ENCODE measurements at places on chromosomes 12 and 14. TPM values are rescaled to one million over a fixed set of nuclear protein-coding genes. Genes with fewer than 3 reads are reported as not detected.
A peak's percentile ranks its signal among the peaks of the same experiment; 100 is the strongest.

GRCh38 chr12:47941475-47941780 lies 22.0 kb upstream of the TMEM106C start:
- H3K36me3 ChIP-seq: no peaks in the 10 kb centered on the region
- peak overlapping the region; percentile 40 for H3K27ac ChIP-seq
- no peak overlapping the region for H3K4me3 ChIP-seq

The KRT78 gene
- total RNA-seq: not detected

GRCh38 chr12:127192391-127192790 lies 1074.6 kb upstream of the TMEM132C start:
- no peak overlapping the region for H3K27ac ChIP-seq
- H3K4me1 ChIP-seq: no peaks in the 10 kb centered on the region
- no peaks in the 10 kb centered on the region for H3K36me3 ChIP-seq
- no peak overlapping the region for H3K4me3 ChIP-seq

DNA sequence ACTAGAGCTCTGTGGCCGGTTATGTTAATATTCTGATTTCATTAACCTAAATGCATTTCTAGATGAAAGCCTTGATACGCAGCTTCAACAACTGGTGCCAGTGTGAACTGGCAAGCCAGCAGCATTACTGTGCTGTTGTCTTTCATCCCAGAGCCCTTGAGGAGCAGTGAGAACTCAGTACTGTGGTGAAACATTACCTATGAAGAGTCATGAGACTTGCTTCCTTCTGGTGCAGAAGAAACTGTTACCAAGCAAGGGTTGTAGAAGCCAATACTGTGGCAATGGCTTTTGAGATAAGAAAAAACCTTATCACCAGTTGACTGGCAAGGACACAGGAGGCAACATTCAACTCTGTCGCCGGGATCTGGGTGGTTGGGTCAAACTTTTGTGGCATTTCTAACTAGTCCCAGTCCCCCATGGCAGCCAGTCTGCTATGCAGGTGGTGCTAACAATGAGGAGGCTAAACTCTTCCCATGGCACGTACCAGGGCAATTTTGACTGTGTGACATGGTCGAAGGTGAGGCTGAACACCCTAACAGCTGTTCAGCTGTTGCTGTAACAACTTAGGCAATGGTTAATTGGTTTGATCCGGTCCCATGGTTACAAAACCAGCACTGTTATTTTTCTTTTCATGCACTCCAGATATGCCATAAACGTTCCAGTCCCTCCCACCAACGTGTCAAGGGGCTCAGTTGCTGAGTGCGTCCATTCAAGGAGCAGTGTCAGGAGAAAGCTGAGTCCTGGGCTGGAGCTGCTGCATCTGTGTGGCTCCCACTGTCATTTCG lies 12.6 kb upstream of the LGALS3 start:
- H3K36me3 ChIP-seq: no peaks in the 10 kb centered on the region
- H3K4me1 ChIP-seq: peaks cover 64% of the 10 kb centered on the region
- peak overlapping the region; percentile 19 for H3K27ac ChIP-seq
- no peaks in the 10 kb centered on the region for H3K27me3 ChIP-seq
- no peak for DNase-seq

The SIVA1 gene
- total RNA-seq: 99.3 TPM

The SOCS2 gene
- total RNA-seq: 95.4 TPM

- H3K4me3 ChIP-seq: no peak overlapping the region
- H3K27ac ChIP-seq: no peak overlapping the region
Observed at GRCh38 chr12:119528241-119528640, 65.3 kb upstream of the TMEM233 start.

DNA sequence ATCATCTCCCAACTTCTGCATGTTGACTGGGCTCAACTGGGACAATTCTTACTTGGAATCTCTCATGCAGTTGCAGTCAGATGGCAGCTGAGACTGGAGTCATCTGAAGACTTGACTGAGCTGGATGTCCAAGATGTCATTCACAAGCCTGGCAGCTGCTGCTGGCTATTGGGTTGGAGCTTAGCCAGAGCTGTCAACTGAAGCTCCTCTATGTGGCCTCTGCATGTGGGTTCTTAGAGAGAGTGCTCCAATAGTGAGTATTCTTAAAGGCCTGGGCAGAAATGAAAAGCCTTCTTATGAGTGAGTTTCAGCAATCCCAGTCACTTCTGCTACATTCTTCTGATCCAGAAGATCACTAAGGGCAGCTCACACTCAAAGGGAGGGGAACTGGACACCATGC lies 440.9 kb downstream of the LRIG3 start:
- H3K4me1 ChIP-seq: no peaks in the 10 kb centered on the region
- H3K36me3 ChIP-seq: no peaks in the 10 kb centered on the region
- no peak overlapping the region for H3K27ac ChIP-seq
- H3K27me3 ChIP-seq: no peaks in the 10 kb centered on the region
- H3K4me3 ChIP-seq: no peak overlapping the region
- no peak for DNase-seq

GRCh38 chr12:42571327-42572009 lies 18.1 kb downstream of the PRICKLE1 start:
- H3K27ac ChIP-seq: no peak overlapping the region
- no peak overlapping the region for H3K4me3 ChIP-seq
- no peak for DNase-seq

DNA sequence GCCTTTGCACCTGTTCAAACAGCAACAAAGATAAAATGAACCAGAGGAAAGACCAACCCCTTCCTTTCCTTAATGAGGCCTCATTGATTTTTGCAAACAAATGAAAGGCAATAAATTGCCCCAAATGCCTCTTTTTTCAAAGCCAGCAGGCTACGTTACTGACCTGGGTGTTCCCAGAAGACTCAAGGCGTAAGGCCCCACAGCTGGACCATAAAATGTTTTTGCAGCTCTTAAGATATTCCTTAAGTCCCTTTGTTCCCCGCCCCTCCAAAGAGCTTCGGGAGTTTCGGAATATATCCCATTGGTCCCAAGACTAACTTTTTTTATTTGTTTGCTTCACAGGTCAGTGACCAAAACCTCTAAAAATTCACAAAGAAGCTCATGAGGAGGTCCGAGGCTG lies 462.9 kb upstream of the PRICKLE1 start:
- H3K4me1 ChIP-seq: no peaks in the 10 kb centered on the region
- no peak overlapping the region for H3K27ac ChIP-seq

- H3K27me3 ChIP-seq: no peaks in the 10 kb centered on the region
- no peak overlapping the region for H3K4me3 ChIP-seq
- no peaks in the 10 kb centered on the region for H3K36me3 ChIP-seq
- H3K4me1 ChIP-seq: peaks cover 4% of the 10 kb centered on the region
Observed at GRCh38 chr12:13154831-13155230, 41.7 kb upstream of the EMP1 start.

GRCh38 chr14:61116369-61116768 lies 135.3 kb downstream of the SLC38A6 start:
- no peak for DNase-seq
- no peak overlapping the region for H3K4me3 ChIP-seq
- no peaks in the 10 kb centered on the region for H3K27me3 ChIP-seq

DNA sequence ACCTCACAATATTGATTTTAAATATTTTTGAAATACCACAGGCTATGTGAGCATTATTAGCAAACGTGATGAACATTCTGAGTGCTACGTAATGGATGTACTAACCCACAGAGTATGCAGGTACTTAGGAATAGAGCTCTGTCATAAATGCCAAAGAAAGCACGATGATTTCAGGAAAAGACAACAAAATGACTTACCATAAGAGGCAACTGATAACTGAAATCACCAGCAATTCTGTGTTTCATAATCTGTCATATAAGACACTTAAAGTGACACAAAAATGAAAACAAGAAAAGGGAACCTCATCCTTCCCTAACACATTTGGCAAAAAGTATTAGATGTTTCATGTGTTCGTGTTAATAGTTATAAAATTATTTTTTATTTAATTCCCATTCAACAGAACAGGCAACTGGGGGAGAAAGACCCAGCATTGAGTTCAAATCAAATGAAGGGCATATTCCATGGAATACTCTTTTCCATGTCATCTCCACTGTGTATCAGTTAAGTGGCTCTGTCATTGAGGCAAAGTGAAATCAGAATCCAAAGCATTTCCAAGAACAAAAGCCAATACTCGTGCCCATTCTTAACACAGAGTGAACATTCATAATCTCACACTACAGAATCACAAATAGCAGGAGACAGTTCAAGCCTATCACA lies 30.4 kb downstream of the ARMH4 start:
- H3K27ac ChIP-seq: no peak overlapping the region
- H3K4me1 ChIP-seq: no peaks in the 10 kb centered on the region
- H3K4me3 ChIP-seq: no peak overlapping the region

GRCh38 chr14:52840877-52841276 lies 49.5 kb upstream of the GNPNAT1 start:
- H3K27me3 ChIP-seq: no peaks in the 10 kb centered on the region
- H3K36me3 ChIP-seq: no peaks in the 10 kb centered on the region
- no peak overlapping the region for H3K27ac ChIP-seq

The NDUFA12 gene
- 122 TPM for total RNA-seq

GRCh38 chr12:93805736-93806141 lies 128.6 kb downstream of the CRADD start:
- H3K27me3 ChIP-seq: no peaks in the 10 kb centered on the region
- no peak for DNase-seq
- H3K4me1 ChIP-seq: peaks cover 2% of the 10 kb centered on the region
- H3K36me3 ChIP-seq: no peaks in the 10 kb centered on the region
- no peak overlapping the region for H3K27ac ChIP-seq
- H3K4me3 ChIP-seq: no peak overlapping the region

The UNC119B gene
- total RNA-seq: 39.1 TPM

The HCAR3 gene
- 0.32 TPM for total RNA-seq

DNA sequence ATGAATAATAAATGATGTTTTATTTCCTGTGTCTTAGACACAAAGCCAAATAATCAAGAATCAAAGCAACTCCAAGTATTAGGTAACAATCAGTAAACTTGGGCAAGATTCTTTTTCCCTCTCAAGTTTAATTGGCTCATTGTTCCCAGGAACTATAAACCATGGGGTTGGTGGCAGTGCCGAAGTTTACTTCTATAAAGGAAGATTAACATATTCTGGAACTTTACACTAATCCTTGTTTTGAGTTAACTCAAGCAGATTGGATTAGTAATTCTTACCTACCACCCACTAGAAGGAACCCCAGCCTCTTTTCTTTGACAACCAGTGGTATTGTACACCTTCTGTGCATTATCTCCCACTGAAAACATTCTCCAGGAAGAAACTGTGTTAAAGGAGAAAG lies 197.1 kb downstream of the EXOC5 start:
- no peaks in the 10 kb centered on the region for H3K4me1 ChIP-seq
- no peaks in the 10 kb centered on the region for H3K27me3 ChIP-seq
- DNase-seq: no peak
- H3K36me3 ChIP-seq: no peaks in the 10 kb centered on the region
- H3K4me3 ChIP-seq: no peak overlapping the region

The IL26 gene
- total RNA-seq: not detected

The LMO3 gene
- total RNA-seq: not detected

- H3K4me3 ChIP-seq: no peak overlapping the region
- no peaks in the 10 kb centered on the region for H3K36me3 ChIP-seq
- H3K27me3 ChIP-seq: no peaks in the 10 kb centered on the region
- DNase-seq: no peak
- H3K27ac ChIP-seq: no peak overlapping the region
- no peaks in the 10 kb centered on the region for H3K4me1 ChIP-seq
Observed at GRCh38 chr12:49227713-49228112, 37.2 kb upstream of the TUBA1C start.

DNA sequence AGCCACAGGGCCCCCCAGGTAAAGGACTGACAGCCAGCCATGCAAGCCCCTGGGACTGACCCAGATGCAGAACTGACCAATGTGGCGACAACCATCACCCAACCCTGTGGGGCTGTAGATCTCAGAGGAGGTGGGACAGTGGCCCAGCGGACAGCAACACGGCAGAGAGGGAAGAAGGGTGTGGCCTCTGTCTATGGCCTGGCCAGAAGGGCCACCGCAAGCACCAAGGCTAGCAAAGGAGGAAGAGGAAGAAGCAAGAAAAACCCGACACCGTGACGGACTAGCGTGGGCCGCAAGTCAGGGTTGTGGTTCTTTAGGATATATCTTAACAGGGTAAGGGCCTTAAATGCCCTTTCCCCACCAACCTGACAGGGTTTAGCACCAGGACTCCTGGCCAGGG lies 71.2 kb downstream of the ITPK1 start:
- H3K27me3 ChIP-seq: no peaks in the 10 kb centered on the region
- H3K4me1 ChIP-seq: peaks cover 91% of the 10 kb centered on the region
- H3K36me3 ChIP-seq: no peaks in the 10 kb centered on the region
- peak overlapping the region; percentile 90 for H3K27ac ChIP-seq

DNA sequence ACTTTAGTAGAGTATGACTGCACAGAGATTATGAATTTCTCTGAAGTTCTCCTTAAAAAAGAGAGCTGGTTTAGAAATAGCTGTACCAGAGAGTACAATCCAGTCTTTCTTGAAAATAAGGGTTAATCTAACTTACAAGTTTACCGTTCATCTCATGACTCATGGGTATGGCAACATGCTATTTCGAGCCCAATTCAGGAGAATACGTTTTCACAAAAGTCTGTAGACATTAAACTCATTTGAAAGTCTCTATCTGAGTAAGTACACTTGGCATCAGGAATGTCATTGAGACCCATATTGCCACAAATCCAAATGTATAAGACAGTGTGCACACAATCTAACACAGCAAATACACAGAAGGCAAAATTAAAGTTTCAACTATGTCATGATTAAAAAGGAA lies 160.5 kb downstream of the PIK3C2G start:
- no peaks in the 10 kb centered on the region for H3K27me3 ChIP-seq
- no peak for DNase-seq
- H3K27ac ChIP-seq: no peak overlapping the region
- no peak overlapping the region for H3K4me3 ChIP-seq
- no peaks in the 10 kb centered on the region for H3K4me1 ChIP-seq
- no peaks in the 10 kb centered on the region for H3K36me3 ChIP-seq

The DDIT3 gene
- total RNA-seq: 62.7 TPM

The AMN gene
- 70.7 TPM for total RNA-seq

- no peak for DNase-seq
- no peak overlapping the region for H3K4me3 ChIP-seq
- no peaks in the 10 kb centered on the region for H3K4me1 ChIP-seq
- H3K36me3 ChIP-seq: no peaks in the 10 kb centered on the region
- no peaks in the 10 kb centered on the region for H3K27me3 ChIP-seq
Observed at GRCh38 chr14:58808828-58809227, 171.1 kb downstream of the DACT1 start.

The CLEC2D gene
- 6.6 TPM for total RNA-seq

- no peak overlapping the region for H3K4me3 ChIP-seq
- no peak overlapping the region for H3K27ac ChIP-seq
- H3K4me1 ChIP-seq: 0 out of 2 replicates have a peak, but pooled peaks cover 6% of the 10 kb centered on the region
- H3K36me3 ChIP-seq: no peaks in the 10 kb centered on the region
- no peaks in the 10 kb centered on the region for H3K27me3 ChIP-seq
- no peak for DNase-seq
Observed at GRCh38 chr14:34003082-34003668, 52.3 kb upstream of the EGLN3 start.

The MMP14 gene
- total RNA-seq: 62.9 TPM

- 0 out of 2 replicates have a peak, but pooled peaks cover 3% of the 10 kb centered on the region for H3K4me1 ChIP-seq
- H3K4me3 ChIP-seq: no peak overlapping the region
- H3K36me3 ChIP-seq: no peaks in the 10 kb centered on the region
- no peak overlapping the region for H3K27ac ChIP-seq
- DNase-seq: no peak
Observed at GRCh38 chr12:75505706-75506312, 5.6 kb downstream of the KRR1 start.

The PPM1H gene
- total RNA-seq: 151 TPM

GRCh38 chr14:91175291-91176201 lies 61.7 kb downstream of the DGLUCY start:
- H3K36me3 ChIP-seq: peaks cover 2% of the 10 kb centered on the region
- no peak overlapping the region for H3K4me3 ChIP-seq
- DNase-seq: no peak
- no peaks in the 10 kb centered on the region for H3K27me3 ChIP-seq
- no peaks in the 10 kb centered on the region for H3K4me1 ChIP-seq
- no peak overlapping the region for H3K27ac ChIP-seq

GRCh38 chr12:125069616-125070015 lies 4.4 kb downstream of the AACS start:
- no peak overlapping the region for H3K27ac ChIP-seq
- H3K4me1 ChIP-seq: no peaks in the 10 kb centered on the region
- no peak overlapping the region for H3K4me3 ChIP-seq
- H3K36me3 ChIP-seq: peaks cover 1% of the 10 kb centered on the region

Measured in Caco-2 (cell line).